H7 (cell line): ENCODE measurements at places on chromosomes 5 and 9.

- peak; percentile 13 for DNase-seq
Observed at GRCh38 chr9:86304236-86304730, 21.9 kb upstream of the ISCA1 start.

- DNase-seq = no peak
Observed at GRCh38 chr9:4826417-4827166, 33.8 kb downstream of the RCL1 start.

DNA sequence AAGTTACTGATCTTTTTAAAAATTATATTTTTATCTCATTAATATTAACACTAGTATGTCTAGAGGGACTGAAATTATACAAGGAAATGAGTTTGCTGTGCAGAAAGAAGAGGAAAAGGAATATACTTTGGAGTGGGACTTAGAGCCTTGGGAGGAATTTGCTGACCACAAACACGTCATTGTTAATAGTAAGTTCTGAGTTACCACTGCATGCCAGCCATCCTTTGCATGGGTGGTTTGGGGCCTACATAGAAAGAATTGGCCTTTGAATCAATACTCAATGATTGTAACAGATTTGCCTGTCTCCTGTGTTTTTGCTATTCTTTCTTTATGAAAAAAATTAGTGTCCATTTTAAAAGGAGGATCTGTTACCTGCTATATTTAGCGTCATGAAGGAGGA is 232.6 kb upstream of the TNC start:
- DNase-seq = no peak

DNA sequence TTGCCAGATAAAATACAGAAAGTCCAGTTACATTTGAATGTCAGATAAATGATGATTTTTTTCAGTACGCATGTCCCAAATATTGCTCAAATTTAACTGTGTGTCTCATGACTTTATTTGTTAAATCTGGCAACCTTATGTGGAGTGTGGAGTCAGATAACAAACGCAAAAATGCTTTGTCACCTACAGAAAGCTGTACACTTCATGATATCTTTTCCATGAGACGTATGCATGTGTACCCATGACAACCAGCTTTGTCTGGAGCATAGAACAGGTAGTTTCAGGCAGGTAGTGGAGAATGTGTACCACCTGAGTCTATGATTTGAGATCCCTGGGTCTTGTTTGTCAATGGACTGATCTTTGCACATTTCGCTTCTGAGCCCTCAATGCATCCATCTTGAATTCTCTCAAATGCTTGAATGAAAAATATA is 105.5 kb upstream of the CPEB4 start:
- no peak for DNase-seq

DNA sequence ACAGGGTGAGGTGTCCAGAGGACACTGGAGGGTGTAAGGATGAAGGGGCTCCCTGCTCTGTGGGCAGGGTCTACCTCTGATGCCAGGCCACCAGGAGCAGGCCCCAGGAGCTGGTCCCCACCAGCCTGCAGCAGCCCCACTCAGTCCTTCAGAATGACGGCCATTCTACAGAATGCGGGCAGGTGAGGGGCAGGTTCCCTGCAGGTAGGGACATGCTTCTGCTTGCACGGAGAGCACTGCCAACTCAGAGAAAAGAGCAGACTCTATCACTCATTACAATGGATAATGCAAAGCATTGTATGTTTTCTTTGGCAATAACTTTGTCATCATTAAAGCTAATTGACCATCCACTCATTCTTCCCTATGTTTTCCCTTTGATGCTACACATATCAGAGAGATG is 39.0 kb downstream of the DDX31 start:
- no peak for DNase-seq

- no peak for DNase-seq
Observed at GRCh38 chr9:297104-297972, 82.7 kb downstream of the DOCK8 start.

GRCh38 chr5:180170106-180170809 is 38.8 kb downstream of the RASGEF1C start:
- peak; percentile 80 for DNase-seq

DNA sequence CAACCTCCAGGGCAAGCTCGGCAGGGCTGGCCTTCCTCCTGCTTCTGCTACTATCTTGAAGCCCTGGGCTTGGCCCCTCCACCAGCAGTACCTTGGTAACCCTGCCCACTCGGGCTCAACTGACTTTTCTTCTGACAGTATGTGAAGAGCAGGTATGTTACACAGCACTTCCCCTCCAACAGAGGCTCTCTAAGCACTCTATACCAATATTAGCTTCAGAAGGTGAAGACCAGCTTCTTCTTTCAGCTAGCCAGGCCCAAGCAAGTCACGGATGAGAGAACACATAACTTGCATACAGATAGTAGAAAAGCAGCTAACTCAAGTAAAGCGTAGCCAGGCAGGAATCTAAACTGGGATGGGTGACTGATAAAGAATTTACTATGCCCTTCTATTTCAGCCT is 64.3 kb downstream of the FEM1C start:
- DNase-seq = no peak

DNA sequence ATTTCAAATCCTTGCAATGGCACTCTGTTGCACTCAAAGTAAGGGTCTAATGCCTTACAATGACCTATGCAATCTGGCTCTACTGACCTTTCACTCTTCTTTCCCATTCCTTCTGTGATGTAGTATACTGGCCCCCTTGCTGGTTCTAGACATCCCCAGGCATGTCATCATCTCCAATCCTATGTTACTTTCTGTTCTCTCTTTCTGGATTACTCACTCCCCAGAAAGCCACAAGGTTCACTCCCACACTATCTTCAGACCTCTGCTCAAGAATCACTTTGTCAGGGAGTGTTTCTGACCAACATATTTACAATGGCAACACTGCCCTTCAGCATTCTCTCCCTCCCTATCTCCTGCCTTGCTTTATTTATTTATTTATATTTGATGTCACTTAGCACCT is 802.2 kb upstream of the WWC1 start:
- DNase-seq = no peak
